ENCODE measurements at places on chromosomes 1 and 21.

DNA sequence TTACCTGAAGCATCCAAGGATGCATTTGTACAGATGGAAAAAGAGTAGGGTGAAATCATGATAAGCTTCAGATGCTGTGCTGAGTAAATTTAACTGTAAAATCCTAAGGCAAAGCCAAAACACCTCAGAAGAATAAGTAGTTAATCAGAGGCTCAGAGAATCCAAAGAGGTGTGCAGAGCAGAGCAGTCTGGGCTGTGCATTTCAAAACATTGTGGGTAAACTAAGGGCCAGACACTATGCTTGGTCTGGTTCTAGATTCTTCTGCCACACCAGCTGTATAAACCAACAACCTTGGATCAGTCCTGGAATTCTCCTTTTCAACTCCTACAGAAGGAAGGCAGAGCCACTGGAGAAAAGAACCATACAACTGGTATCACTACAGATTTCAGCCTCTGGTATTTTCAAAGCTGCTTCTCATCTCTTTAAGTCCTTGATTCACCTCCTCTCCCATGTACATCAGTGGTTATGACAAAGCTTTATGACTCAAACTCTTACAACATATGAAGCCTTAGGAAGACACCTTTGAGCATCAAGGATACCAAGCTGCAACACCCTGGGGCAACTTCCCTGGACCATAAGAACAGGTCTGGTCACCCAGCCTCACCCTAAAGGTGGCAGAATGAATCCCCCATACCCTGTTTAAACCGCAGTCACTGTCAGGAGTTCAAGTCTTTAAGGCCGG lies 11.6 kb upstream of the HIPK1 start:
- DNase-seq = no peak

GRCh38 chr21:46021398-46021797 lies 39.8 kb downstream of the COL6A1 start:
- no peak for DNase-seq

DNA sequence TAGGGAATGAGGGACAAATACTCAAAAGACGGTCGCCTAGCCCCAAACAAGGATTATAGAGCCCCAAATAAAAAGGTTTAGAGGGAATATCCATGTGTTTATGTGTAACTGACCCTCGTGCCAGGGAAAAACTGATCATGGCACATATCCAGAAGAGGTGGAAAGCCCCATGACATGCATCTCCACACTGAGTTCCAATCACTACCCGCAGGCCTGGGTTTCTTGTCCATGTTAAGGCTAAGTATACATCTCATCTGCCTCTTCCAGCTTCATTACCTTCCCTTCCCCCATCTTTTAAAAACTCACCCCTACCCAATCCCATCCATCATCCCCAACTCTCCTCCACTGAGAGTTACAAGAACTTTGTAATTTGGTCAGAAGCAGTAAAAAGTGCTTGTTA lies 15.2 kb downstream of the GADD45A start:
- DNase-seq = no peak

DNA sequence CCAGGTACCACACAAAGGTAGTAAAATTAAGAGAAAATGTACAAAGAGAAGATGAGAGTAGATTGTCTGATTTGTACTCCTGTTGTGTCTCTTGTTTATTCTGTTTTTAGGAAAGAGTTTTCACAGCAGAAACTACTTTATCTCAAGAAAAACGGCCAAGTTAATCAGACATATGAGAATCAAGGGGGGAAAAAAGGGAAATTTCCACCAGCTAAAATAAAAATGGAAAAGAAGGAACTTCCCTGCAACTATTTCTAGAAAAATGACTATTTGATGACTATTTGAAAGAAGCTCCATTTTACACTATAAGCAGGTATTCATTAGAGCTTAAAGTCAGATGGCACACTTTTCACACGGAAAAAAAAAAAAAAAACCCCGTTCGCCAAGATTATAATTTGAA lies 56.5 kb downstream of the EPRS1 start:
- no peak for DNase-seq

GRCh38 chr1:112529301-112529700 lies 20.5 kb downstream of the WNT2B start:
- DNase-seq = no peak

- no peak for DNase-seq
Measured at GRCh38 chr1:30199563-30199962, 523.8 kb downstream of the MATN1 start.

- DNase-seq = no peak
Measured at GRCh38 chr1:199098468-199098867, 459.6 kb downstream of the PTPRC start.

DNA sequence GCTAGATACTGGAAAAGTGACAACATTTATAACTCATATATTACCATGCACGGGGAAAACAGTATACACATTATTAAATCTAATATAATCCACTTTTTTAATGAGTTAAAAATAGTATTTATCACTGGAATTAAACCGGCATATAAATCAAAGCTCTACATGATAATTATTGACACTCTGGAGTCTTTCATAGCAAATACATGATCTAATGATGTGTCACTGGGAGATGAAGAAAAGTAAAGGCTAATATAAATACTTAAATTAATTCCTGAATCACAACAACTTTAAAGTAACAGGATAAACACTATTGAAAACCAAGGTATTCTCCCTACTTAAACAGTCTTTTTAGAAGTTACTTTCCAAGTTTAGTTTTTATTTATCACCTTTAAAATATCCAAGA lies 52.4 kb upstream of the ASPM start:
- DNase-seq = no peak

GRCh38 chr1:55443175-55443915 lies 228.2 kb upstream of the USP24 start:
- no peak for DNase-seq

- no peak for DNase-seq
Measured at GRCh38 chr1:211532088-211532444, 40.1 kb upstream of the RD3 start.

- no peak for DNase-seq
Measured at GRCh38 chr1:40151457-40152079, 9.6 kb upstream of the RLF start.

- DNase-seq = no peak
Measured at GRCh38 chr1:14255711-14256110, 342.8 kb upstream of the KAZN start.

GRCh38 chr21:35606146-35606545 lies 454.2 kb downstream of the SETD4 start:
- DNase-seq = no peak

DNA sequence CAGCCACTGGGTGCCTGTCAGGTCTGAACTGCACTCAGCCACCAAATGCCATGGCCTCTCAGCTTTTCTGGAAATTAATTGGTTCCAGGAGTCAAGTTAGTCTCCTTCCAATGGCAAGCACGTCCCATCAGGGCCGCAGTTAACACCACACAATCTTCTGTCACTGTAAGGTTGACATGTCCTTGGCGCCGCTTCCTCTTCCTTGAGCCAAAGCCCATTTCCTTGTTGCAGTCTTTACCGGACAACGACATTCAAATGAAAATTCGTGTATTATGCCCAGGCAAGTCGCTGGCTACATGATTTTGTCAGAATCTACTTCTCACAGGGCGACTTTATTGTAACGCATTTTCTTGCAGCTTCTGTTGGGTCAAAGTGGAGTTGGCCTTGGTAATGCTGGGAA lies 430.6 kb upstream of the KAZN start:
- DNase-seq = no peak

- DNase-seq = no peak
Measured at GRCh38 chr1:23577056-23578004, 18.0 kb upstream of the ID3 start.

- no peak for DNase-seq
Measured at GRCh38 chr1:62726011-62726442, 37.8 kb upstream of the DOCK7 start.

- peak; percentile 12 for DNase-seq
Measured at GRCh38 chr21:45303751-45304475, 16.2 kb upstream of the POFUT2 start.

GRCh38 chr1:42956739-42957138 lies 1.9 kb downstream of the SLC2A1 start:
- no peak for DNase-seq

- no peak for DNase-seq
Measured at GRCh38 chr1:242178924-242179708, 180.2 kb upstream of the MAP1LC3C start.

- no peak for DNase-seq
Measured at GRCh38 chr1:4660917-4661594, 6.6 kb downstream of the AJAP1 start.

DNA sequence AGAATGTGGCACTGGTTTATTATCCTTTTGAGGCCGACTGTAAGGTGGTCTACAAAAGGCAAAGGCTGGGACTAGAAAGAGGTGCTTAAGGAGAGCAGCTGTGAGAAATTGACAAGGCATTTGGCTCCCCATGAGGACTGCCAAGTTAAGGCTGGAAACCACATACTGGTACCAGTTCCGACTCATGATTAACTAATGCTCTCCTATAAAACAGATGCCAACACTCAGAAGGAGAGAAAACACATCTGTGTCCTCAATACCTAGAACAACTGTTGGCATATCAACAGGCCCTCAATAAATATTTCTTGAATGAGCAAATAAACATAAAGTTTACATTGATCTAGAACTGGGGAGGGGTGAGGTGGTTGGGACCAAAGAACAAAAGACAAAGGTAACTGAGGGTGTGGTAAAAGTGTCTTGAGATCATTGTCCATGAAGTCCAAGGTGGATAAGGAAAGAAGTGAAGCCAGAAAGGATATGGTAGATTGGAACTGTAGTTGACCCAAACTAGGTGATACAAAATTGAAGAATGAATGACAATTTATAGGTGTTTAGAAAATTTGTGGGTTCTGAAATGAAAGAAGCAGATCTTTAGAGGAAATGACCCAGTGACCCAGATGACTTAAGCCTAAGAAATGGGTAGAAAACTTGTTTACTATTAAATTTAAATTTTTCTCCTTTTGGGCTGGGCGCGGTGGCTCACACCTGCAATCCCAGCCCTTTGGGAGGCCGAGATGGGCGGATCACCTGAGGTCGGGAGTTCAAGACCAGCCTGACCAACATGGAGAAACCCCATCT lies 16.9 kb upstream of the MCL1 start:
- DNase-seq = no peak

DNA sequence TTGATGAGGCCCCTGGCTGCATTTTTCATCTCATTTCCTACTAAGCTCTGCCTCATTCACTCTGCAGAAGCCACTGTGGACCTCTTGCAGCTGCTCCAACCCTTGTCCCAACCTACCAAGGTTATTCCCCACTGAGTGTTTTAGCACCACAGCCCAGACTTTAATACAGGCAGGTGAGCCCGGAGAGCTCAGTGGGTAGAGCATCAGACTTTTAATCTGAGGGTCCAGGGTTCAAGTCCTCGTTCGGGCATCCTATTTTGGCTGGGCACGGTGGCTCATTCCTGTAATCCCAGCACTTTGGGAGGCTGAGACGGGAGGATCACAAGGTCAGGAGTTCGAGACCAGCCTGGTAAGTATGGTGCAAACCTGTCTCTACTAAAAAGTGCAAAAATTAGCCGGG lies 18.1 kb upstream of the BLACAT1 start:
- DNase-seq = no peak

DNA sequence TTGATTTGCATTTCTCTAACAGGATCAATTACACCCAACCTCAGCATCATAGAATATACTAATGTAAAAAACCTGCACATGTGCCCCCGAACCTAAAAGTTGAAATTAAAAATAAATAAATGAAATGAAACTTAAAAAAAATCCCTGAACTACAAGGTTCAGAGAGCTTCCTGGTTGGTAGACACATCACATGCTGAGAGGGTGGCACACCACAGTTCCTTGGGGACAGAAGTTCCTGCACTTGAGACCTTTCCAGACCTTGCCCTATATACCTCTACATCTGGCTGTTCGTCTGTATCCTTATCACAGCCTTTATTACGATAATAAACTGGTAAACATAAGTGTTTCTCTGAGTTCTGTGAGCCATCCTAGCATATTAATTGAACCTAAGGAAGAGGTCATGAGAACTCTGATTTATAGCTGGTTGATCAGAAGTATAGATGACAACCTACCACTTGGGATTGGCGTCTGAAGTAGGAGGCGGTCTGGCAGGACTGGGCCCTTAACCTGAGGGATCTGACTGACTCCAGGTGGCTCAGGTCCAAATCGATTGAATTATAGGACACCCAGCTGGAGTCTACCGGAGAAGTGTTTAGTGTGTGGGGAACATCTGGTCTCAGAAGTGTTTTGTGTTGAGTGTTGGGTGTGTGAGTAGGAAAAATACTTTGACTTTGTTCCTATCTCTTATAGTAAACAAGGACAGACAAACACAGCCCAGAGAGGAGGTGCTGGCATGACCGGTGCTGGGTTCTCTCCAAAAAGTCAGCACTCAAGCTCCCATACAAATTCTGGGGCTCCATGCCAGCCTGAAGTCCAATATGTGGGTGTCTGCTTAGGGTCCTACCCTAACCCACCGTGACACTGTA lies 19.0 kb downstream of the C1orf115 start:
- DNase-seq = no peak

GRCh38 chr1:152224093-152224492 lies at the start of gene HRNR:
HRNR (minus strand) TSS chr1:152224193; CDS start chr1:152223253, 940 bp downstream.
- no peak for DNase-seq

- DNase-seq = no peak
Measured at GRCh38 chr1:8303141-8303540, 14.8 kb upstream of the SLC45A1 start.

DNA sequence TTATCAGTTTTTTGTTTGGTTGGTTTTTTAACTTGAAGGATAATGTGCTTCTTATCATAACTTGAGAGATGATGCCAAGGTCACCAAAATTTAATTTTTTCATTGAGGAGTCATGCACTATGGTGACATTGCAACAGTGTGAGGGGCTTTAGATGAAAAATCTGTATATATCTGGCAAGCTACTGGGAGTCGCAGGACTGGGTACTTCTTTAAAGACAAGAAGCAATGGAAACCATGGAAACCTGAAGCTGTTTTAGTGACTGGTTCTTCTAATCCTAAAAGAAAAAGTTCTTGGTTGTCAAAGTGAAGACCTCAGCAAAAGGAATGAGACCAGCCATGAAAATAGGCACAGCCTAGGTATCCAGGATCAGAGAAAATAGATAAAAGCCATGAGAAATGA lies 31.1 kb downstream of the ZC3H11B start:
- DNase-seq = no peak

GRCh38 chr21:43018519-43018918 lies 44.2 kb downstream of the PKNOX1 start:
- DNase-seq = no peak

GRCh38 chr1:92784021-92784638 lies 778 bp downstream of the EVI5 start:
- DNase-seq = no peak

- no peak for DNase-seq
Measured at GRCh38 chr21:33371366-33371765, 31.8 kb upstream of the IFNGR2 start.
